Heart right ventricle (tissue), 16 donors: ENCODE measurements at places on chromosomes 13 and 19. TPM values are rescaled to one million over a fixed set of nuclear protein-coding genes. Genes with fewer than 3 reads are reported as not detected.

- DNase-seq = no peak
Measured at GRCh38 chr13:25982907-25983306, 68.9 kb downstream of the SHISA2 start.

- no peak for DNase-seq
Measured at GRCh38 chr19:2290441-2291184, 8.6 kb upstream of the PEAK3 start.

DNA sequence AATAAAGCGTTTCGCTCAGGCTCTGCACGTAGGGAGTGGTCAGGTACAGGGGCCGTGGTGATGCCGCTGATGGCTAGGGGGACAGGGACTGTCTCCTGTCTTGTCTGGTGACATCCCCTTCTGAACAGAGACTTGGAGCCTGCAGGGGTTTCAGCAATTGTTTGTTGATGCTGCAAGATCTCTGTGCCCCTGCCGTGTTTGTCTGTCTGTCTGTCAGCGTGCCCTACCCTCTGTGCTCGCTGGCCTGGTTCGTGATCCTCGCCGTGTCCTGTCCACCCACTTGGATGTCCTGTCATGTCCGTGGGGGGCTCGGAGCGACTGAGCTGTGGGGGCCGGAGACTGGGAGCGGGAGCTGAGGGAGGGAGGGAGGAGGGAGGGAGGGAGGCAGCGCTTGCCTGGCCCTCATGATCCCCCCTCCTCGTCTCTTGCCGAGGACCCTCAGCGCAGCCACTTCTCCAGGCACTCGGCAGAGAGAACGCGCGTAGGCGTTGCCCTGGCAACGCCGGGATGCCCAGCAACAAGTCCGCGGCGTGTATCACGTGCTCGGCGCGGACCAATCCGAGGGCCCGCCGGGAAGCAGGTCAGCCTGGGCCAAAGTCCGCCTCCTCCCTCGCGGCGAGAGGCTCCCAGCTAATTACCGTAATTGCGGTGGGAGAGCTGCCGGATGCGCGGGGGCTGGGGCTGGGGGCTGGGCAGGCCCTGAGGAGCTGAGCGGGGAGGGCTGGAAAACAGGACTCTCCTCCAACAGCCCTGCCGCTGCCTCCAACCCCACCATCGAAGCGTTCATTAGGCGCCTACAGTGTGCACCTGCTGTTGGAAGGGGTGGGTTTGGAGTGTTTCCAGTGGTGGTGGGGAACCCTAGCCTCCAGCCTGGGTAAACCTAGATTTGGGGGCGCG, 31.9 kb upstream of the FEM1A start:
- peak; percentile 87 for DNase-seq

DNA sequence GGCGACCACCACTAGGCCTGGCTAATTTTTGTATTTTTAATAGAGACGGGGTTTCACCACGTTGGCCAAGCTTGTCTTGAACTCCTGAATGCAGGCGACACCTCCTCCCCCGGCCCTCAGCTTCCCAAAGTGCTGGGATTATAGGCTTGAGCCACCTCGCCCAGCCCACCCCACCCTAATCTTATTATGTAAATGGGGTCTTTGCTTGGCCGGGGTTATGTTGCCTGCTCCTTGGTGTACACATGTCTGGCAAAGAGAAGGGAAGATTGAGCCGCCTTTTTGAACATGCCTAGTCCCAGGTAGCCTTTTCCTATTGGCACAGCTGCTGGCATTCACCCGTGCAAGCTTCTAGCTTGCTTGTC, 106.8 kb downstream of the KCTD15 start:
- no peak for DNase-seq

DNA sequence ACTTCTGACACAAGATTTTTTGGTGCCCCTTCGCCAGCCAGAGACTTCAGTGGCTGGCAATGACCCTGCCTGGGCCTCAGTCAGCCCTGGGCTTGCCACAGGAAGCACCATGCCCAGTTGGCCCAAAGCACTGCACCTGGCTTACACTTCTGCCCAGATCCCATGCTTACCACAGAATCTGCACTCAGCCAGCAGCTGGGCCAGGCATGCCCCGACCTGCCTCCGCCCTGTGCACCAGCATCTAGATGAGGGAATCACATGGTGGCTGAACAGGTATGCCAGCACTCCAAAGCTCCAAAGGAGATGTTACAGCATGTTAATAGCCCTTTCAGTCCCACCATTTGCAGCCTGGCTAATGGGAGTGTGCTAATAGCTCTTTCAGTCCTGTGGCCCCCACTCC, 690.9 kb downstream of the SLITRK6 start:
- DNase-seq = no peak

- no peak for DNase-seq
Measured at GRCh38 chr19:38571682-38572081, 46.1 kb downstream of the MAP4K1 start.

DNA sequence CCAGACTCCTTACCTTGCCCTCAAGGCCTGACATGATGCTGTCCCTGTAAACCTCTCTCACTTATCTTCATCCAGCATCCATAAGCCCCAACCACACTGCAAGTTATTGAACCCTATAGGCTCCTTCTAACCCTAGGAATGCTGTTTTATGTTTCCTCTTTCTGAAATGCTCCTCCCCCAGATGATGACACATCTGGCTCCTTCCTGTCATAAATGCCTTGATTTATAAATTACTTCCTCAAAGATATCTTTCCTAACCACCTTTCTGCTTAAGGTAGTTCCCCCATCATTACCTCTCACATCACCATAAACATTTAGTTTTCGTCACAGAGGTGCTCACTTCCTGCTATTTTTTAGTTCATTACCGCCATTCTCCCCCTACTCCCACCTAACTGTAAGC, 12.3 kb downstream of the RUBCNL start:
- no peak for DNase-seq

DNA sequence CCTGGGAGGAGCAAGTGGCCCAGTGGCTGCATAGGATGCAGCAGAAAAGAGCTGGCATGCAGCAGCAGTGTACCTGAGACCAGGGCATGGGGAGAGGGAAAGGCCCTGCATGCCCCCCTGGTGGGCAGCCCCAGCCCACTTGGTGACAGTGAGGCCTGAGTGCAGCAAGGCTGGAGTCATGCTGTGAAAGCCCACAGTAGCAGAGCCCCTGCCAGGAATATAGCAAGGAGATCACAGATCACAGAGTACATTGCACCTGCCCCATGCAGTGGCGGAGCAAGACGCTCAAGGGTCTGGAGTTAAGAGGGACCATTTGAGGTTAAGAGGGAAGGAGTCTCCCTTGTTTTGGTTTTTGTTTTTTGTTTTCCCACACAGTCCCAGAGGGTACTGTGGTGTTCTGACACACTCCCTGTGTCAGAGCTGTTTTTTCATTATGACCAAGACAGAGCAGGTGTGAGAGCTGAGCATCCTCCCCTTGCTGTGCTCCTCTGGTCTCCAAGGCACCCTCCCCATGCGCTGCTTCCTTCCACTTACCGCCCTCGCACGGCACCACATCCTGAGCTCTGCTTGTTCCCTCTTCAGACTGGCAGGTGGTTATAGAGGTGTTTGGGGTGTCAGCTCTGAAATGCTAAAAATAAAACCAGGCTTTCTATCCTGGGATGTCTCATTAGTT, 85.0 kb upstream of the UBL3 start:
- no peak for DNase-seq

DNA sequence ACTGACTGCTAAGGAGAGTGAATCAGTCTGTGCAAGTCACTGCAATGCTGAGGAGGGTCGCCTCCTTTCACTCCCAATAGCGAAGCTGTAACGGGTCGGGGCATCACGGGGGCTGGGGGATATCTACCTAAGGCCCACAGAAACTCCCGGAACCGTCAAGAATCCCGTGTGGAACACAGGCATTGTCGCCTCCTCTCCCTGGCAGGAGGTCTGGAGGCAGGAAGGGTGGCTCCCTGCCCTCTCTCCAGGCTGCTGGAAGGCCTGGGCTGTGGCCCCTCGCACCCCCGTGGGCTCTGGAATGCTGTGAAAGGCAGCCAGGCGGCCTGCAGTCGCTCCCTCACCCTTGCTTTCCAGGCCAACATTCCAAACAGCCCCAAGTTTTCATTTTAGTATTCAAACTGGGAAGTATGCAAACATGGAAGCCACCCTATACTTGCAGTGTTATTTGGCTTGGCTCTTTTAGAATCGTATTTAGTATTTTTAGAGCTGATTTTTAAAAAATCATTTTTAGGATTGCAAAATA, 109.4 kb downstream of the CRYL1 start:
- DNase-seq = no peak

- DNase-seq = no peak
Measured at GRCh38 chr13:80262051-80262695, 78.8 kb downstream of the SPRY2 start.

DNA sequence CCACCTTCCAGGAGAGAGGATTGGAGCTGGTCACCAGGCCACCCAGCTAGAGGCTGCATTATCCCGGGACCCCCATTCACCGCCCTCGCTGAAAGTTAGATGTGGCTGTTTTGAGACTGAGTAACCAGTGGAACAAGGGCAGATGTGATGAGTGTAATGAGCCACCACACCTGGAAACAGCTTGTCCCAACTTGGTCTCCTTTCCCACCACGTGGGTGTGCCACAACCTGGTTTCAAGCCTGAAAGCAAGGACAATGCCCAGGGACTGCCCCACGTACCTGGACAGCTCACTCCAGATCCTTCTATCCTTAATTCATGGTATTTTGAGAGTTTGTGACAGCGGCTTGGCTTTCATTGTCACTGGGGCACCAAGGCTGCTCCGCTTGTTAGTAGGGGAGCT, 7.0 kb downstream of the LGI4 start:
- DNase-seq = no peak

GRCh38 chr19:633786-634639, 676 bp upstream of the POLRMT start:
- DNase-seq = no peak

GRCh38 chr13:51843529-51843928, 1.4 kb downstream of the TMEM272 start:
- no peak for DNase-seq

DNA sequence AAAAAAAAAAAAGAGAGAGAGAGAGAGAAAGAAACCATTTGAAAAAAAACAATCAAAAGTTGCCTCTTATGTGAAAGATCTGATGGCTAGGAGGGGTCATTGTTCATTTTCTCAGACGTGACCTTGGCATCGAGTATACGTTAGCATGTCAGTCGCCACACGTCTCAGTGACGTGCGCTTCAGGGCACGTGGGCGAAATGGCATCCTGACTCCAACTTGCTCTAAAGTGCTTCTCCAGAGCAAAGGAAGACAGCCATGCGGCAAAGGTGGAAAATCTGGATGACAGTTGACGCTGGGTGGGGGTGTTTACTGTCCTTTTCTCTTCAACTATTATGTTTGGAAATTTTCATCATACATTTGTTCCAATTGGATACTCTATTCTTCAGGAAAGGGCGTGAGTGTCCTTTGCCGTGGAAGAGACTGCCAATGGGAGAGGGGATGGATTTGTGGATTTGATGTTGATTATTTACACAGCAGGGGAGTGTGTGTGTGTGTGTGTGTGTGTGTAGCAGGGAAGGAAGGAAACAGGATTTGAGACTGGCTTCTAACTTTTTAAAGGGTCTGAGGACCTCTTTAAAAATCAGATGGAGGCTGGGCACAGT, 25.0 kb downstream of the KLF2 start:
- peak; percentile 74 for DNase-seq

- DNase-seq = peak; percentile 41
Measured at GRCh38 chr13:95300625-95301182, 547 bp downstream of the ABCC4 start.

GRCh38 chr19:31146015-31146414, 203.2 kb downstream of the TSHZ3 start:
- no peak for DNase-seq

DNA sequence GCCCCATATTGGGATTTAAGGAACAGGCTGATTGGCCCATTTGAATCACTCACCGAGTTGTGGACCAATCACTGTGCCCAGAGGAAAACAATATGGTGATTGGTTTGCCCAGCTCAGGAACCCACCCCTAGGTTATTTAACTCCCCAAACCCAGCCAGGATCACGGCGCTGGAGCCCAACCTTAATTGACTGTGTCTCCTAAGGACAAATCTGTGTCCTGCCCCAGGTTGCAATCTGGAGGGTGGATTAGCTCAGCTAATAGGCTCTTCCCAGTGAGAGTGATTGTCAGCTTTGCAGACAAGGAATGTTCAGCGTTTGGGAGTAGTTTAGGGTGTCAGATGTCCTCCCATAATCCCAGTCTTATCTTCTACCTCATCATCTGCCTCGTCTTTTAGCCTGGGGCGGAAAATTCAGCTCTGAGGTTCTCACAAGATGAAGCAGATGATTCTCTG, 3.5 kb upstream of the ZNF358 start:
- no peak for DNase-seq

DNA sequence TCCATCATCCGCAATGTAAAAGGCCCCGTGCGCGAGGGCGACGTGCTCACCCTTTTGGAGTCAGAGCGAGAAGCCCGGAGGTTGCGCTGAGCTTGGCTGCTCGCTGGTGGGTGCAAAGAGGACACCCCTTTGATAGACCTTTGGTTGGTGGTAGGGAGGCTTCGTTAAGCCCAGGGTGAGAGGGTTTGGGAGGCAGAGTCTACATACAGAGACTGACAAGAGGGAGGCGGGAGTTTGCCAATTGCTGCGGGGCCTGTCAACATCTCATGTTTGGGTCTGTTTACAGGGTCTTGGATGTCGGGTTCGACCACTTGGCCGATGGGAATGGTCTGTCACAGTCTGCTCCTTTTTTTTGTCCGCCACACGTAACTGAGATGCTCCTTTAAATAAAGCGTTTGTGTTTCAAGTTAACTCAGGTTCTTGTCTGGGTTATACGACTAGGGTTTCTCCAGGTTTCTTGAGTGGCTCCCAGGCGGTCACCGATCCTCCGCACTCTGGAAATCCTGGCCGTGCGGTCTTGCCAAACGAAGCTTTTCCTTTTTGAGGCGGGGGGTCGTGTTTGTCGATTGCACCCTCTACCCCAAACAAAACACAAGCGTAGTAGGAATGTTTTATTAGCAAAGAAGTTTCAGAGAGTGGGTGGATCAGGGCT, 816 bp downstream of the RPS28 start:
- DNase-seq = no peak

DNA sequence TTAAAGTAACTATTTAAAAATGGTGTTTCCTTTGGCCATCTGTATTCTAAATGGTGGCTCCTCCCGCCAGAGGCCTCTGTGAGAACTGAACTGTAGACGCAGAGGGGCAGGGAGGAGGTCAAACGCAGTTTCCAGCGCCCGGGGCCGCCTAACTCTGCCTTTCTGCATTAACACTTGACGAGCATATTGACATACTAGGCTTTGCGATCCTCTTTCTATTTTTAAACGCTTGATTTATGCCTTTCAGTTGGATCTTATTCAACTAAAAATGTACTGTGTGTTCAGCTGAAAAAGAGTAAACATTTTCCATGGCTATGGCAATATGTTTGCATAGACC, 74.7 kb downstream of the SPACA7 start:
- DNase-seq = no peak

DNA sequence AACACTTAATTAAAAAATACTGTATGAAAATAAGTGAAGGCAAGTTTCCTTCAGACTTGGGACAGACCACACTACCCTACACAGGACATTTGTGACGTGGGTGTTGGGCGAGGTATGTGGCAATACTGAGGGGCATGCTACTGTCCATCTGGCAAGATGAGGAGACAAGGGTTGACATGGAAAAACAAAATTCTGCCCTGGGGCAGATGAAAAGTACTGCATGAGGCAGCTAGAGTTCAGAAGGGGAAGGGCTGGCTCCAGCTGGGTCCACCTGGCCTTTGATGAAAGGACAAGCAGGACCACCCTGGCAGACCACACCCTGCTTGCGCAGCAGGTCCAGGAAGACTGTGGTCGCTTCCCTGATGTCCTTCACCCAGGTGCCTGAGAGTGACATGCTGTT, 43.2 kb downstream of the LATS2 start:
- no peak for DNase-seq

The TMEM143 gene
- 9.7 TPM for polyA plus RNA-seq

The CSNK1G2 gene
- 30.5 TPM for polyA plus RNA-seq

The CLC gene
- polyA plus RNA-seq = not detected

The SLC7A10 gene
- polyA plus RNA-seq = 0.66 TPM

The C1QTNF9 gene
- polyA plus RNA-seq = 3.8 TPM

The CPAMD8 gene
- 11.0 TPM for polyA plus RNA-seq

The LMTK3 gene
- 0.12 TPM for polyA plus RNA-seq

The ITGBL1 gene
- 6.7 TPM for polyA plus RNA-seq
